ENCODE measurements at places on chromosomes 13 and 19.

DNA sequence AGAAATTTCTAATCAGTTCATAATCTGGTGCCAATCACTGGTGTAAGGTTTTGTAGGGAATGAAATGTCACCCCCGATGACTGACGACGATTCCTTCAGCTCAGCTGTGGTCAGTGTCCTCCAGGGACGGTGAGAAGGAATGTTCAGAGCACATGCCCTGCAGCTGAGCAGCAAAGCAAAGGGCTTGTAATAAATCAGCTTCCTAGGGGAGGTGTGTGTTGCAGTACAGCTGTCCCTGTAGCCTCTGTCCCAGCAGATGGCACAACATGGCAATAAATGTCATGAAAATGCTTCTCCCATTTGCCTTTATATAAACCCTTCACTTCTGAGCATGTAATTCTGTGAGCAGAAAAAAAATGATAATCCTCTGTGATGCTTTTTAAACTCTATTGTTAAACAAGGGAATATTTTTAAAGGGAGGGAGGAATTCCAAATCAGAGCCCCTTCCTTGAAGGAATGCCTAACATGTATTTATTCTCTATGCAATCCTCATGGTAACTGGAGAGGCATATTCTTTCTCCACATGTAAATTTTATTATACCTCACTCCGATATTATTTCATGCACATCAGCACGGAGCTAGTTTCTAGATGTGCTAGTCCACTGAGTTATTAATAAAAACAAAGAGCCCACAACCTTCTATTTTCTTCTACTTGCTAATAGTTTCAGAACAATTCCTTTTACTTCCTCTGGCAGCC, 102.5 kb downstream of the FAM216B start:
- peak; percentile 47 for DNase-seq

DNA sequence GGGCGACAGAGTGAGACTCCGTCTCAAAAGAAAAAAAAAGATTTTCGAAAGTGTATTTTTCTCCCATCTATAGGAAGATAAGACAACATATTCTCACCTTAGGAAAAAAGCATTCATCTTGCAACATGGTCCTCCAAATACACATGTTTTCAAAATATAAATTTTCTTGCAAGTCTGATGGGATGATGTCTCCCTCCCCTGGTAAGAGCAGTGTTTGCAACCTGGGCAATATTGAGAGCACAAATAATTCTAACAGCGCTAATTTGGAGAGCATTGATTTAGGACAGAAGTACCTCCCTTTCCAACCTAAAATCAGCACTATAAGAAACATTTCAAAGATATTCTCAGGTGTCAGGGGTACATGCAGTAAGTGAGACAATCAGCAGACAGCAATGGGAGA, 61.0 kb upstream of the SHISA2 start:
- DNase-seq: no peak

GRCh38 chr13:29733147-29733611, 117.2 kb downstream of the UBL3 start:
- DNase-seq: peak; percentile 46

DNA sequence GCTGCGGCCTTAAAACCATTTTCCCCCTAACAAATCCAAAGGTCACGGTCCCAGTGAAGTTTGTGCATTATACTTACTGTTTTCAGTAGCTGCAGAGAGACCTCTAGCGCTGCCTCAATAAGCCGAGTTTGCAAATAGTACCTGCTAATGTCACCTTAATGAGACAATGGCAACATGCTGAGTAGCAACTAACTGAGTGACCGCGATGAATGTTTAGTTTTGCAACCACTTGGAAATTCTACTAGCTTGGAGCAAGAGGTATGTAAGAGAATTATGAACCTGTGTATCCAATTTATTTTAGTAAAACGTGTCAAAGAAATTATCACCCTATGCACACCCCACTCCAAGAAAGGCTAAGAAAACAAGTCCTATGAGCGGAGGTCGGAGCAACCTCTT, 1.2 kb downstream of the KPNA3 start:
- DNase-seq: peak; percentile 72

- DNase-seq: no peak
Observed at GRCh38 chr19:1945899-1946298, 4.9 kb downstream of the CSNK1G2 start.
